ENCODE measurements at places on chromosomes 7 and 10.

DNA sequence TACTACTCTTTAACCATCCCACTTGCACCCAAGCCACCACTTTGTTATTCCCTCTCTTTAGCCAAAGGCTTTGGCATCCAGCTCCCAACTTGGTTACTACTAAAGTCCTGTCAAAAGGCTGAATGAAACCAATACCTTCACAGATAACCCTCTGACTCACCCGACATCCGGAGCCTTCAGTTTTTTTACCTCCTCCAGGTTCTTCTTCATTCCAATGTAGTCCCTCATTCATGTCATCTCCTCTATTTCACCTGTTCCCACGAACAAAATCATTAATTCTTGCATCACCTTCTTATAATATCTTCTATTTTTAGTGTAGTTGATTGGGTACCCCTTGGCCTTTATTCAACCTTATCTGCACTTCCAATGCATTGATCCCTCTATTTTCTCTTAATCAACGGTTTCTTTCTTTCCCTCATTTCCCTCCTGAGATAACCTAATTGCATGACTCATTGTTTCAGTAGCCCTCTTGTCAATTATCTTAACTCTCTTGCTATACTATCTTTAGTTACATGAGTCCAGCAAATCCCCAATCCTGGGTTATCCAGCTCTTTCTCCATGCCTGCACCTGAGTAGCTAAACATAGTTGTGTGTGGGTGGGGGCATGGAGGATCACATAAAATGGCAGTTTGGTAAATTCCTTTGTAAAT lies 87.2 kb upstream of the COL1A2 start:
- DNase-seq, result no peak

DNA sequence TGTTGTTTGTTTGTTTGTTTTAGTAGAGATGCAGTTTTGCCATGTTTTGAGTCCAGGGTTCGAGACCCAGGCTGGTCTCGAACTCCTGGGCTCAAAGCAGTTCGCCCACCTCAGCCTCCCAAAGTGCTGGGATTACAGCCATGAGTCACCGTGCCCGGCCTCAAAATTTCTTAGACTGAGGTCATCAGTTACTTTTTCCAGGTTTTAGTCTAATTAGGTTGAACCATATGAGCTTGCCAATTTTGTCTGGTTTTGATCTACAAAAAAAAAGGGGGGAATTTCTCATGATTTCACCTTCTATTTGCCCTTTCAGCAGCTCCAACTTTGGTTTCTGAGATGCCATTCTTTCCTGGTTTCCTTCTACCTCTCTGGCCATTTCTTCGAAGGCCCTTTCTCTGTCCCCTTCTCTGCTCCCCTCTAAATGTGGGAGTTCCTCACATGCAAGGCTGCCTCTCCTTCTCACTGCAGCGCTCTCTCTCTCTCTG lies 5.5 kb downstream of the CUEDC2 start:
- DNase-seq, result no peak

DNA sequence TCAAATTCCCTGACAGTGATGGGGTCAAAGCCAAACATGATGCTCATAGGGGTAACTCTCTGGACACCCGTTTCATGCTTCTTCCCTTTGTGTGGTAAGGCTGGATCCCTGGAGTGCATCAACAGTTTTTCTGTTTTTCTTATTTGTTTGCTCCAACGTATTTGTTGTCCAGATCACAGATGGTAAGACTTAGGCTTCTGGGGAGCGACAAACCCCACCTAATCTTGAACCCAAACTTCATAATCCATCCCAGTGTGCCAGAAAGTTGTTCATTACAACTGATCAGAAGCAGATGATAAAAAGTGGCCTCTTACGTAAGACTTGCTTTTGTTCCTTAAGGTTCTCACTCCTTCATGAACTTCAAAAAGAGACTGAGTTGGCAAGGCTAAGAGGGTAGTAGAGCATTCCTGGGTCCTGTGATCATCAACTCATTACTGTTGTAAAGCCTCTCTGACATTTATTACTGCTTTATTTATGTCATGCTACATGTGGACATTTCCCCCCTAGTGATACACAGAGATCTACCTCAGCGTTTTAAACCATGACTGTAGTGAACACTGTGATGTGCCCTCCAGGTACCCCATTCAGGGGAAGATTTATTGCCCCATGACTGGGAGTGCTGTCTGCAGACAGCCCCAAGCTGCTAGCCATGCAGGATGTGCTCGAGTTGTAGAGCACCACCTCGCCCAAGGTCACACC lies 125.6 kb downstream of the CCDC71L start:
- no peak for DNase-seq

GRCh38 chr7:77752016-77752415 lies 46.2 kb downstream of the TMEM60 start:
- no peak for DNase-seq

DNA sequence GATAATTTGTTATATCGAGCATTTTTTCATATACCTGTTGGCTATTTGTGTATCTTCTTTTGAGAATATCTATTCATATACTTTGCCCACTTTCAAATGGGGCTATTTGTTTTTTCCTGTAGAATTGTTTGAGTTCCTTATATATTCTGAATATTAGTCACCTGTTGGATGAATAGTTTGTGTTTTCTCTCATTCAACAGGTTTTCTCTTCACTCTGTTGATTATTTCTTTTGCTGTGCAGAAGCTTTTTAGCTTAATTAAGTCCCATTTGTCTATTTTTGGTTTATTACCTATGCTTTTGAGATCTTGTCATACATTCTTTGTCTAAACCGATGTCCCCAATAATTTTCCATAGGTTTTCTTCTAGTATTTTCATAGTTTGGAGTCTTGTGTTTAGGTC lies 65.3 kb downstream of the VTI1A start:
- no peak for DNase-seq

DNA sequence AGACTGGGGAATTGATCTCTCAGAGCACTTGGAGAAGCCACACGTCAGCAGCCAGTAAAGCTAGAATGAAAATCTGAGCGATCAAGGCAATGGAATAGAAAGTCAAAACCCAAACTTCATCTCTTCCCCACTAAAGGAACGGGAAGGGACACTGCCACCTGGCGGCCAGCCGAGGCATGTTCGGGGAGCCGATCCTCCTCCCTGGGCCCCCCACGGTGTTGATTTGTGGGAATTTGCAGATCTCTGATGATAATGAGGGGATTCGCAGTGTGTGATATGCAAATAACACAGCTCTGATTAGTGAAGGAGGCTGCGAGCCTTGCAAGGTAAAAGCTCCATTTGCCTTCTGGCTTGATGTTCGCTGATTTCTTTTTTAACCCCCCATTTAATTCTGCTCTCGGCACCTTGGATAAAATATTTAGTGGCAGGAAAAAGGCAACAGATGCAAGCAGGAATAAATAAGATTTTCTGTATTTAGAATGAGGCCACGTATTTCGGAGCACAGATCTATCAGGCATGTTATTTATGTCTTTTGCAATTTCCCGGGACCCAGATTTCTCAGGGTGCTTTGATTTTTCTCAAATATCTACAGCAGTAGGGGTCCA lies 258.6 kb downstream of the PAXIP1 start:
- peak; percentile 57 for DNase-seq

- no peak for DNase-seq
Measured at GRCh38 chr10:101643546-101643945, 51.4 kb downstream of the FBXW4 start.

- DNase-seq, result no peak
Measured at GRCh38 chr10:72276013-72276387, 2.3 kb downstream of the DDIT4 start.

DNA sequence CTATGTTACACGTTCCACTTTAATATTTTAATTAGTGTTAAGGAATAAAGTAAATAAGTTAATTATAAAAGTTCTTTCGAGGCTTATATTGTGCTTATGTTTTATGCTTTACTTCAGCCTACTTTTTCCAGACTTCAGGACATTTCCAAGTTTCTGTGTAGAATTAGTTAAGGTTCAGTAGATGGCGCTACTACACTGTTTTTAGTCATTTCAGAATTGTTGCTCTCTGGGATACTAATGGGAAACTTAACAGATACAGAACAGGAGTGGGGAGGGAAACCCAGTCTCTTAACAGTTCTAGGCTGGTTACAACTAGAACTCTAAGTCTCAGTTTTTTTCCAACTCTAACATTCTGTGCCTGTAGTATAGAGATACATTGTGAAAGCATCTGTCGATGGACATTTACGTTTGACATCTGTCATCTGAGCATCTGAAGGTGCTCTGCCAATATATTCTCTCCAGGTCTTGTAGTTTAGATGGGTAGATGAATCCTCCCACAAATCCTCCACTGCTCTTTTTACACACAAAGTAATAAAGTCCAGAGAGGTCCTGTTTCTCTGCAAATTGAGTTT lies 56.8 kb upstream of the FAM171A1 start:
- DNase-seq, result peak; percentile 45

- DNase-seq, result no peak
Measured at GRCh38 chr7:19101909-19102308, 15.5 kb downstream of the TWIST1 start.

- no peak for DNase-seq
Measured at GRCh38 chr7:87480386-87480785, 4.9 kb upstream of the ABCB4 start.

DNA sequence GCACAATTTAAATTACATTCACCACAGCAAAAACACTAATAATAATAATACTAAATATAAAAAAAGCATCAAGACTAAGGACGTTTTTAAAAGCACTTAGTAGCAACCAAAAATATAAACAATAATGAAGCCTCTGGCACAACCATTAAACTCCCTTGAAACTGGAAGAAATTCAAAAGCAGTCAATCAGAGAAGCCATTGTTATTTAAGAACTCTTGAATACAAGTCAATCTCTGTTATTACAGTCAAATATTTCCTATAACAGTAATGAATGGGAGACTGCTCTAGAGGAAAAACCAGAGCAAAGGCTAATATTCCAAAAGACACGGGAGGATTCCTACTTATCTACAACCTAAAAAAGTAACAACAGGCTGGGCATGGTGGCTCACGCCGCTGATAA lies 164.2 kb downstream of the KMT2E start:
- DNase-seq, result no peak

DNA sequence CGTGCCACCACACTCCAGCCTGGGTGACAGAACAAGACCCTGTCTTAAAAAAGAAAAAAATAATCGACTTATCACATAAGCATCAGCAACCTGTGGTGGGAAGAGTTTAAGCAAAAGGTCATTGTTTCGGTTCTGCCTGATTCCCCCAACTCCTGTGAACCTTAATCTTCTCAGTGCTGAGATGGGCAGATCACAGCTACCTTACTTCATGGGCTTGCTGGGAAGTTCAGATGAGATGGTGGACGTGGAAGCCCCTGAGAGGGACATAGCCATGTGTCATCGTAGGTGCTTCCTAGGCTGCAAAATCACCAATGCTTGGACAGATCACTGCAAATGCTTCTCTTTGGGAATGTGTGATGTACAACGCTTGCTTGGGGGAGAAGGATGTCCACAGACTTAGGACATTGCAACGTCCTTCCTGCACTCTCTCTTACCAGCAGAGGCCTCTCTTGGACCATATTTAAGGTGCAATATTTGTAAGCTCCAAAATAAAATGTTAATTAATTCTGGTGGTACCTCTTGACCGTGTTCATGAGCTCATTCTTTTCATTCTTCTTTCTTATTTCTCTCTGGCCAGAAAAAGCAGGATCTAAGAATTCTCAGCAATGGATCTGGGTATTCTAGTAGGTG lies 8.6 kb downstream of the GJD4 start:
- DNase-seq, result peak; percentile 29

GRCh38 chr10:80477813-80478212 lies 23.7 kb downstream of the TSPAN14 start:
- no peak for DNase-seq

DNA sequence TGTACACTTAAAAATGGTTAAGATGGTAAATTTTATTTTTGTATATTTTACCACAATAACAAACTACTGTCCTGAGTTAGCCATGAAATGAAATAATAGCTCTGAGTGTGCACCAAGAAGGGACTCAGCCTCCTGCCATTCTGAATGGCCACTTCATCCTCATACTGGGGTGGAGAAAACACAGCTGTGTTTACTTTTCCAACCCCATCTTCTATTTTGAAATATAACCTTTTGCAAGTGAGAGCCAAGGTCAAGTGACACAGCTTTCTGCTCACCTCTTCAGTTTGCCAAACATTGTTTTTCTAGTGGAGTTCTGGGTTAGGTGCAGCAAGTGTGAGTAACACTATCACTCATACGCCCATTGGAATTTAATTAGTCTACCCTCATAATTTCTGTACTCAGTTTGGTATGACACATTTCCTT lies 107.4 kb upstream of the GLCCI1 start:
- peak; percentile 41 for DNase-seq

DNA sequence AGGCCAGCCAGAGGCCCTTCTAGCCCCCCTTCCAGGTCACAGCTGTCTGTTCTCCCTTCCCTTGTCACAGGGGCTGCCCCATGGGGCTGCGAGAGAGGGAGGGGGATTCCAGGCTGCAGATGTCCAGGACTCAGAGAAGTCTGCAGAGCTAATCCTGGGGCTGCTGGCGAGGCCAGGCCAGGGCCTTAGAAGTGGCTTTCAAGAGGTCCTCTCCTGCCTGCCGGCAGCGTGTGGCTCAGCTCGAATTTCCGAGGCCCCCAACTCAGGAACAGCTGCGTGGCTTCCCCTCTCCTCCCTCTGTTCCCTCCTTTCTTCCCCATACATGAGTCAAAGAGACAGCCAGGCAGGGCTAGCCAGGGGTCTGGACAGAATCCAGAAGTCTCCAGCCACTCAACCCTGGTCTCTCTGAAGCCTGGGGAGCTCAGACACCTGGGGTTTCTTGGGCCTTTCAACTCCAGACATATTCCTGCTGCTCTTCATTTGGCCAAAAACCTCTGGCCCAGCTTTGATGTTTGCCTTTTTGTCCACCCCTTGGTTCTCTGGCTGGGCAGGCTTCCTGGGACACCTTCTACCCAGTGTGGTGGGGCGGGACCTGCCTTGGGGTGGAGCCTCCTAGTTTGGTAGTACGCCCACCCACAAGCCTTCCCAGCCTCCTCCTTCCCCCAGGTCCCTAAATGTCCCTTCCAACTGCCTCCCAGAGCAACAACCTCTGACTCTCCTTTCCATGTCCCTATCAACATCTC lies 21.8 kb upstream of the EIF5AL1 start:
- DNase-seq, result no peak

DNA sequence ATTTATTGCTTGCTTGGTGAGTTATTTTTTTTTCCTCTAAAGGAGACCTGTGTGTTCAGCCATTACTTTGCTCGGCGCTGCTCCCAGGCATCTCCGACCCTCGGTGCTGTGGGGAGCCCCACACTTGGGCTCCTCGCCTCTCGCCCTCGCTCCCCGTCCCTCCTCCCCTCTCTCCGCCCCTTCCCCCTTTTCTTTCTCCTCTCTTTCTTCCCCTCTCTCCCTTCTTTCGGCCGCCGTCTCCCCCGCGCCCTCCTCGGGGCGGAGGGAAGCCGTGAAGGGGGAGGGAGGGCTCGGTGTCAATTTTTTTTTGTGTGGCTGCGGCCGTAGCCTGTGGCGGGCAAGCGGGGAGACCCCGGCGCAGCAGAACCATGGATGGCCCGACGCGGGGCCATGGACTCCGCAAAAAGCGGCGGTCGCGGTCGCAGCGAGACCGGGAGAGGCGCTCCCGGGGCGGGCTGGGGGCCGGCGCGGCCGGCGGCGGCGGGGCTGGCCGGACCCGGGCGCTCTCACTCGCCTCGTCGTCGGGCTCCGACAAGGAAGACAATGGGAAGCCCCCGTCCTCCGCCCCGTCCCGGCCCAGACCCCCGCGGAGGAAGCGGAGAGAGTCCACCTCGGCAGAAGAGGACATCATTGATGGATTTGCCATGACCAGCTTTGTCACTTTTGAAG lies 1.1 kb downstream of the AUTS2 start:
- DNase-seq, result no peak

- DNase-seq, result no peak
Measured at GRCh38 chr10:13396369-13396768, 48.3 kb upstream of the SEPHS1 start.

- DNase-seq, result no peak
Measured at GRCh38 chr10:131233611-131234258, 77.8 kb downstream of the TCERG1L start.

Measured in HT-29 (cell line).